ENCODE measurements at places on chromosomes 7 and 10. TPM values are rescaled to one million over a fixed set of nuclear protein-coding genes. Genes with fewer than 3 reads are reported as not detected.
A peak's percentile ranks its signal among the peaks of the same experiment; 100 is the strongest.

PRPF18 gene
- total RNA-seq, result 12.6 TPM

DNA sequence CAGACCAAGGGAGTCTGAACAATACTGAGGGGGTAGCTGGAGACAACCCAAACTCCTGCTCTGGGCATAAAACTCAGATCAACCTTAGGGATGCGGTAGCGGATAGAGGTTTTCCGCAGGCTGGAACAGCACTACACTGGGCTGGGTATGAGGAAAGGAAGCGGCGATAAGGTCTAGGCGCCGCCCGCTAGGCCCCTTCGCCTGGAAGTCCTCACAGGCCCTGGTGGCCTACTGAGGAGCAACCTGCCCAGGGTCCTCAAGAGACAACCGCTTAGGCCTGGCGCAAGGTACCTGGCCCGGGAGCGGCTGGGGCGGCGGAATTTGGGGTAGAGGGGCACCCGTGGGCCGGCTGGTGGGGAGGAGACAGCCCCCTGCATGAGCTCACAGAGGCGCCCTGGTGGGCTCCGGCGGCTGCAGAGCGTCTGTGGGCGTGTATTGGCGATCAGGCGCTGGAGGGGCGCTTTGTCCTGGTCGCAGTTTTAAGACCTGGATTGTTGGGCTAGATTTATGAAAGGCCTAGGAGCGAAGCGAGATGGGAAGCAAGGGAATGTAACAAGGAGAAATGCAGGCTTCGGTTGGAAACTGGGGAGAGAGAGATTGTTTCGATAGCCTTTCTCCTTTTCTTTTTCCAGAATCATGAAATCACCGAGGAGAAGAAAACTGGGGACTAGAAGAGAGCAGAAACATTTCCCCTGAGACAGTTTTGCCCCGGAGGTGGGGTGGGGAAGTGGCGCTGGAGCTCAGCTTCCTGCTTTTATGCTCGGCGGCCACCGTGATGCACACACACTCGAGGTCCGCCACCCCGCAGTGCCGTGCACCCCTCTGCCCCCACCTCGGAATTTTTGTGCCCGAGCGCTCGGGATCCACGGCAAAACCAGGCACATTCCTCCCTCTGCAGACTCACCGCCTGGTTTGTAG, 2.4 kb upstream of the NKX2-3 start:
- DNase-seq, result no peak

FGFR2 gene
- total RNA-seq, result 81.6 TPM

PVRIG gene
- total RNA-seq, result not detected

HECW1 gene
- 10.5 TPM for total RNA-seq

- DNase-seq, result no peak
These were observed 150.1 kb upstream of the SHH start for GRCh38 chr7:155962191-155962967.

POLR2J3 gene
- total RNA-seq, result 19.3 TPM

- DNase-seq, result no peak
These were observed 206 bp downstream of the UPF2 start for GRCh38 chr10:12042409-12042796.

DNA sequence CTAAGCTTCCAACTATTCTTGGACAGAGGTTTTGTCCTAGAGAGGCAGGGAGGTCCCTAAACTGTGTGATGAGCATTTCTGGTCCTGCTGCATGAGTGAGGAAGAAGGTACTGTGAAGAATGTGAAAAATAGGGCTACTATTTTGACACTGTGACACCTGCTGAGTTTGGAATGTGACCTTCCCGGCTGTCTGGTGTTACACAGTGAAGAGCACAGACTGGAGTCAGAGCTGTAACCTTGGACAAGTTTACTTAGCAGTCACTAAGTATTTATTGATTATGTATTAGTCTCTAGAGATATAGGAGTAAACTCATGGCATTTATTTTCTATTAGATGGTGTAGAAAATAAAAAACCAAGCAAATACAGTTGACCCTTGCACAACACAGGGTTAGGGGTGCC, 12.3 kb downstream of the GOLGA7B start:
- DNase-seq, result no peak

GRCh38 chr10:59805014-59805413, 51.8 kb upstream of the MRLN start:
- DNase-seq, result peak; percentile 61
